ENCODE measurements at places on chromosomes 1 and 21.

DNA sequence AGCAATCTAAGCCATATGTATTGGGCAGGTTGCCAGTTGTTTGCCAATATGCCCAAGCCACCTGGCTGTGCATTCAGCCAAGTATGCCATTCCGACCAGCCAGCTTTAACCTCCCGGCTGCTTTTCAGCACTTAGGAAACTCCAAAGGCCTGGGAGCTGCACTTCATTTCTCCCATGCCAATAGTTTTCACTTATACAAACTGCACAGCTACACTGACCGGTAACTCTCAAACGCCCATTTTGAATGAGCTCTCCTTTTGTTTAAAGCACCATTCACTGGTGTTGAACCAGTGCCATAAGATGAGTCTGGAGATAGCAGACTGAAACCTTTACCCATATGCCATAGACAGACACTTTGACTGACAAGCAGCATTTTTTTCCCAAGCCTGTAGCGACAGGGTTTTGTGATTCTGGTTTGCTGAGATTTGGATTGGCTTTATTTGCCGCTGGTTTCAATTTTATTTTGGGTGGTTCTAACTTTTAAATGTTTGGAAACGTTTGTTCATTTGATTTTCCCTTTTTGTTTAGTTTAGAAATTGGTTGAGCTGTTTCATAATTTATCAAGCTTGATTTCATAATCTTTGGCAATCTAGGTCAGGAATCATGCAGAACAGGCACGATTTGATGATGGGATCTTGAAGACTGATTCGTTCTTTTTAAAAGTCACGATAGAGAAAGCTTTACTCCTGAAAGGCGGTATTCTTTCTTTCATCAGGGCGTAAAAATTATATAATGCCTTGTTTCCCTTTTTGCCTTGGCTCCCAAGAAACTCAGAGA is 144.6 kb downstream of the NFIA start:
- DNase-seq: no peak

GRCh38 chr1:231926340-231926739 is 299.8 kb downstream of the DISC1 start:
- DNase-seq: no peak

DNA sequence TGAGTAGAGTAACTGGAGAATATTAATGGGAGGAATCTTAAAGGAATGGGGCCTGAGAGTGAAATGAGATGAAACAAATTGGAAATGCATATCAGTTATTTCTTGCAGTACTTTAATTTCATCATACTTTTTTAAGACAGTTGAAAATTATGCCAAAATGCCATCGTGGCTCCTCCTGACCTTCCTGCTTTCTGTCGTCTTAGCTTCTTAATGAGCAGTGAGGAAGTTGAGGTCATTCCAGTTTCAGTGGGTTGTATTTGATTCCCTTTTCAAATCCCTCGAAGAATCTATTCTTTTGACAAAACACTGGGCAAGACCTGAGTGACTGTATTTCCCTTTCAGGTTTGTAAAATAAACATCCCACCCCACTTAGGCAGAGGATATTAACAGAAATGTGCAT is 134.9 kb upstream of the MAP1LC3C start:
- no peak for DNase-seq

DNA sequence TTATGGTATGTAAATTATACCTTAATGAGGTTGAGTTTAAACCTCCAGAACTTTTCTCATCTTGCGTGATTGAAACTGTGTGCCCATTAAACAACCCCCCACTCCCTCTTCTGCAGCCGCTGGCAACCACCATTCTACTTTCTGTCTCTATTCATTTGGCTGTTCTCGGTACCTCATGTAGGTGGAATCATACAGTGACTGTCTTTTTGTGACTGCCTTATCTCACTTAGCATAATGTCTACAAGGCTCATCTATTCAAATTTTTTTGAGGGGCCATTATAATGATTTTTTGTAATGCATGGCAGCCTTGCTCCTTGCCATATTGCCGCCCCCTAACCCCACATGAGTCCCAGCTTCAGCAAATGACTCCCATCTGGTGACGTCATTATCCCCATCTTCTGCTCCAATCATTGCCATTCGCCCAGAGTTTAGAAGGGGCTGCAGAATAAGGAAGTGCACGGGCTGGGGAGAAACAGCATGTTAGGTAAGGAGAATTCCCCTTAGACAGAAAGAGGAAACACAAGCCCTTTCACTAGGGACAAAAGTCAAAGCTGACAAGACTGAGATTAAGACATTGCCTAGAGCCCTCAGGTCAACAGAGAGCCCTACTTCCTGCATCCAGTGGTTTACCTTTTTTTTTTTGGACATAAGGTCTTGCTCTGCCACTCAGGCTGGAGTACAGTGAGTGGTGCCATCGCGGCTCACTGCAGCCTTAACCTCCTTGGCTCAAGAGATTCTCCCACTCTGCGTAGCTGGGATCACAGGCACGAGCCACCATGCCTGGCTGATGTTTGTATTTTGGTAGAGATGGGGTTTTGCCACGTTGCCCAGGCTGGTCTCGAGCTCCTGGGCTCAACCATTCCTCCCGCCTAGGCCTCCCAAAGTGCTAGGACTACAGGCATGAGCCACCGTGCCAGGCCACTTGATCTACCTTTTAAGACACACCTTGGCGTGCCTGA is 78.4 kb upstream of the ERRFI1 start:
- DNase-seq: no peak

- no peak for DNase-seq
These were observed 93.9 kb downstream of the ATP5PO start for GRCh38 chr21:33821503-33822322.

DNA sequence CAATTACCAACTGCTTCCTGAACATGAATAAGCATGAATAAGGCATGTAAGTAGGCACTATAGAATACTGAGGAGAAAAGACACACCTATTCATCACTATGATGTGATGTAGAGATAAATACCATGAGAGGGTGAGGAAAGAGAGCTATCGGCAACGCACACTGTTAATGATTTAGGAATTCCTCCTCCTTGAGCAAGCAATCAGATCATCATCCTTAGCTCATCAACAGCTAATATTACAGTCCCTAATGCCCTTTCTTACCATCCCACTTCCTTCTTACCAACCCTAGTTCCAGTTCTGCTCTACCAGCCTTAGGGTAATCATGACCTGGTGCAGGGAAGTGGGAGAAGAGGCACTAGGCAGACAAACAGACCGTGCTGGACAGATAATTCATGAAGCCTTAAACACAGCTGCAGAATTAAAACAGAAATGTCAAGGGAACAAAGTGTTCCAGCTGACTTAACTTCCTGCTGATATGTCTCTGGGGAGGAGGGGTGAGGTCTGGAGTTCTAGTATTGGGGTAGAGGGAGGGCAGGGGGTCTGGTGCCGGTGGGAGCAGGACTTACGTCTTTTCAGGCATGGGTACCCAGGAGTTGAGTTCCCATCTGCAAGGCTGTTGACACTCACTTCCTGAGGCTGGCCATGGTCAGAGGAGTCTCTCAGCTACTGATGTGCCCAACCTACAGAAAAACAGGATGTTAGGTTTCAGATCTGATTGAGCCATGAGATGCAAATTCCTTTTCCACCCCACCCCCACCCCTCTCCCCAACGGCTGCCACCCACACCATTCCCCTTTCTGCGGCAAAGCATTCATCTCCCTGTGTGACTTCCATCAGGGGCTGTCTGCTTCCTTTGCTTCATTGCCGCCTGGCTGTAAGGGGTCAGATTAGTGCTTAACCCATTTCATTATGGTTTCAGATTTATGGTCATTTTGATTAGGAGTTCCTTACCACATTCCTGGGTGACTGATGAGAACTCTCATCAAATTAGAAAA is 12.6 kb upstream of the RCSD1 start:
- DNase-seq: peak; percentile 56

DNA sequence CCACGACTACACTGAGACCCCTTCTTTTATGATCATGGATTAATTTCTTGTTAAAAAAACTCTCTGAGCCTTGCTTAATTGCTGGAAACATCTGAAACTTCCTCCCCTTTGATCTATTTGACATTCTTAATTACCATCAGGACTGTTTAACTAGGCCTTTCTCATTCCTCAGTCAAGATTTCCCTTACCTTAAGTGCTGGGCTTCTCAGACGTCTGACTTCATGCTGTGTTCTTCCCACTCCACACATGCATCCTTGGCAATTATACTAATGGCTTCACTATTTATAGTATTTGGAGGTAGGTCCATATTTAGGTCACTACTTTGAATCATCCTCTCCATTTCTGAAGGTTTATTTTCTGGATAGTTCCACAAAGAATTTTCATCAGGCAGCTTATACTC is 341.3 kb upstream of the TMPRSS15 start:
- no peak for DNase-seq

GRCh38 chr1:212381397-212382035 is 33.2 kb downstream of the PACC1 start:
- no peak for DNase-seq

- no peak for DNase-seq
These were observed 136.4 kb upstream of the COL6A1 start for GRCh38 chr21:45845063-45845769.

DNA sequence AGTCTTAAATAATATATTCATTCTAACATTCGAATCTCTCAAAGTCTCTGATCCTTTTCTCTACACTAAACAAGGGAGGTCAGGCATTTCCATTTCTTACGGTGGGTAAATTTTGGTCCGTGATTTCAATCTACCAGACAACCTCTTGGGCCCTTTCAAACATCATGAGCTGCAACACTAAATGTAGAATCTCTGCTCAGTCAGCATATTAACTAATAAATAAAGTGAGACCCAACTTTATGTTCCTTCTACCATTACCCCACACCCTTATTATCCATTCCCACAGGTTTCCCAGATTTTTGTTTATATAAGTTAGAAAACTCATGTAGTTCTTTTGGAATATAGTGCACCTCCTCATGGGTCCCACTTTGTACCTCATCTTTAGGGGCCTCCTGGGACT is 24.9 kb downstream of the SLAMF7 start:
- DNase-seq: no peak

- no peak for DNase-seq
These were observed 1.2 kb downstream of the KCTD3 start for GRCh38 chr1:215568299-215568692.

DNA sequence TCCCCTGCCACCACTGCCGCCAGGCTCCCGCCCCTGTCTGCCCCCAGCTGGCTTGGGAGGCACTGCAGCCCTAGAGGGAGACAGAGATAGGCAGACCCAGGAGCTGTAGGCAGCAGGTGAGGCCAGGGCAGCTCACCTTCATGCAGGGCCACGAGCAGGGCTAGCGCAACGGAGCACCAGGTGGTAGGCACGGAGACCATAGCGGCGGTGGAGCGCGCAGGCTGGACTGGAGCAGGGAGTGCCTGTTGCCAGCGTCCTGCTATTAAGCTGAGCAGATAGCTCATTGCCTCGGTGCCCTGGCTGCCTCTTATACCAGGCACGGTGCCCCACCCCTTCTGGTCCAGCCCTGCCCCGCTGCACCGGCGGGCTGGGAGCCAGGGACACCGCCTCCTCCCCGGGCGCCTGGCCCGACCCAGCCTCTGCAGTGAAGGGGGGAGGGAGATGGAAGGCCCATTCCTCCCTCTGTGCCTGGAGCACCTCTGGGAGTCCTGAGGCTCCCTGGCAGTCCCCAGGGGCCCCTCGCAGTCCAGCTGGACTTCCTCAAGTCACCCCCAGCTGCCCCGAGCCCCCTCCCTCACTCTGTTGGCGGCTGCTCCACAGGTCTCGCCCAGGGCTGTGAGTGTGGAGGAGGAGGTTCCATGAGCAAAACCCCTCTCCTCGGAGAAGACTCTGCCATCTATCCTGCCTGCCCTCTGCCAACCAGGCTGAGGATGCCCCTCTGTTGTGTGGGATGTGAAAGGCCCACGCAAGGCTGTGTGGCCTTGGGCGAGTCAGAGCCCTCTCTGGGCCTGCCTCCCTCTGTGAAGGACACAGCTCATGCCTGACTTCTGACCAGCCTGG is at the start of gene EDN2:
Gene EDN2 (minus strand): TSS at position 282 of the 840 bp plus-strand sequence. CDS start 82 bp downstream, at position 200.
- peak; percentile 74 for DNase-seq

- no peak for DNase-seq
These were observed 146.8 kb downstream of the PTPRU start for GRCh38 chr1:29382851-29383745.

- DNase-seq: no peak
These were observed 90.1 kb downstream of the OMA1 start for GRCh38 chr1:58456470-58456869.

GRCh38 chr1:77582905-77583304 is 99.6 kb downstream of the ZZZ3 start:
- DNase-seq: no peak

DNA sequence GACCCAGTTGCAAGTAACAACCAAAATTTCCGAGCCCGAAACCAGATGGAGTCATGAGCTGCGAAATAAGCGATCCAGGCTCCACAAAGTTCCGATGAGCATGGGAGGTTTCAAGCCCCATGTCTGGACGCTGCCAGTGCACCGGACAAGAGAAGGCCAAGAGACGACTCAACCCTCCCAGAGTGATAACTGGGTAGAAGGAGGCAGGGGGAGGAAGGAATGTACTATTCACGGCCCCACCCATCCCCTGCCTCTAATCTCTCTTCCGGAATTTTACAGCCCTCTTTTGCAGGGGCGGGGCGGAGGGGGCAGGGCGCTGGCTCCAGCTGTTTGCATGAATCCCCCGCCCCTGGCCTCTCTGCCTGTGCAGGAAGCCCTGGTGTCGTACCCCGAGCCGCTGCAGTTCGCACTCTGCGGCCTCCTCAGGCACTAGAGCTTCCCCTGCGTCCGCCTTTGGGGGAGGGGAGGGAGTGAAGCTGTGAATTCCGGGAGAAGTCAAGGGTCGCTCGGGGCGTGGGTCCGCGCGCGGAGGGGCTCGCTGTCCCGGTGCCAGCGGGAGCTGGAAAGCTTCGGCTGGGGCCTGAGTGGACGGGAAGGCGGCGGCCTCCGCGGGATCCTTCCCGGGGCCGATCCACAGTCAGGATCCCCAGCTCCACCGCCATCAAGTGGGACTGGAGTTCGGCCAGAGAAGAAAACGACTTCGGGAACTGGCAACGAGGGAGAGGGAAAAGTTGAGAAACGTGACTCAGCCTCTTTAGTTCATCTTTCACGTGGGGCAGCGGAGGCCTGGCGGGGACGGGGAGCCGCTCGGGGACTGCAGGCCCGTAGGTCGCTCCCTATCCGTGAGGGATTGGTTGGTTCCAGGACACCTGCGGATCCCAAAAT is 6.3 kb upstream of the PTP4A2 start:
- peak; percentile 89 for DNase-seq

DNA sequence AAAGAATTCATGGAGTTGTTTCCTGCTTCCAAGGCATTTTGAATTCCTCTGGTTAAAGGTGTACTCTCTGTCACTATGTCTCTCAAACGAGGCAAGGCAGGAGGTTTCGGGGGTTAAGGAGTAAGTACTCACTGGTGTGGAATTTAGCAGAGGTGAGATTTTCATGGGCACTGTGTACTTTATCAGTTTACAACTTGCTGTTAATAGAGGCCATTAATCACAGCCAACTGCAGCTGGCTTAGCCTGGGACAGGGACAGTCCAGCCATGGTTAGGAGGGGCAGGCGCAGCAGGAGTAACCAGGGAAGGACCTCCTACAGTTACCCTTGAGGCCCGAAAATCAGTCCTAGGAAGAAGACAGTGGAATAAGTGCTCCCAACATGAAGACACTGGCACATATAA is 18.1 kb upstream of the TMEM9 start:
- no peak for DNase-seq

All from heart left ventricle (tissue), 16 donors.